NCI-H1436 treated with DMSO at 0.1 percent for 48 hours (cell line): ENCODE measurements at places on chromosomes 5 and 9.

- DNase-seq = no peak
Observed at GRCh38 chr5:151584057-151584937, 6.8 kb downstream of the FAT2 start.

DNA sequence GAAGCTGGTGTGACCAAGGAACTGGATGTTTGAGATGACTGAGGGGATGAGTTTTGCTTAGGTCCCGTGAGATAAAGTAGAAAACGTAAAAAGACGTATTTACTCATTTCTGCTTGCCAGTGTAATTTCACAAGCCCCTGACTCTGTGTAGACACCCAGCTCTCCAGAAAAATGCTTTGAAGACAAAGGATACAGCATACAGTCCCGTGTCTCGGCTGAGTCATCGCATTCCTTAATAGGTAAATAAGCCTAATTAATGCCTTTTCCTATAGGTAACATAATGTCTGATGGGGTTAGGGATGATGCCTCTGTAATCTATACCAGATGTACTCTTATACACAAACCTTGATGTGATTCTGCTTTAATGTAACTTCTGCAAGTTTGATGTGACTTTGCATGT is 20.2 kb downstream of the S100Z start:
- no peak for DNase-seq

GRCh38 chr9:81455462-81456219 is 233.7 kb downstream of the TLE1 start:
- no peak for DNase-seq

DNA sequence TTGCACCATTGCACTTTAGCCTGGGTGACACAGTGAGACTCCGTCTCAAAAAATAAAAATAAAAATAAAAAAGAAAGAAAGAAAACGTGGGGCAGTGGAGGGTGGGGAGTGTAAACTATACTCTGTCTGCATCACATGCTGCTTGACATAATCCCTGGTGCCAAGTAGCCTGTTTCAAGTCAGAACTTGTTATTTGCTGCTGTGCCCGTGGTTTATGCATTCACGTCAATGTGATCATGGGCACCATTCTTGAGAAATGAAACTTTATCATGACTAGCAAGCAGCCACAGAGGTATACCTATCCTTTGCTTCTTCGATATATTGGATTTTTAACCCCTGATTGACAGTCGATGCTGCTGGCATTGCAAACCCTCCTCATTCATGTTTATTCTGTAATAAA is 4.1 kb upstream of the SMU1 start:
- DNase-seq = no peak

DNA sequence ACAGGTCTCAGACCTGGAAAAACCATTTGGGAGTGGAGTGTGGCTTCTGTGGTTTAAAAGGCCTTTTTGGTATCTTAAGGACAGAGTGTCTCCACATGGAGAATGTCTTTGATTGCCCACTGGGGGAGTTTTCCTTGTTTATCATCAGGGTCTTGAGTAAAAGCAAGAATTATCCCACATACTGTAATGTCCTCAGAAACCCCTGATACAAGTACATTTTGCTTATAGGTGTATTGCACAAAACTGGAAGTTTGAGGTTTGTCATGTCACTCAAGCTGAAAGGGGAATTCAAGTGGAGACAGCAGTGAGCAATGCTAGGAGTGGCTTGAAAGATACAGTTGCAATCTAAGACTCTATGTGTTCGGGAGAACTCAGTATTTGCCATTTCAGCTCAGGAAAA is 62.7 kb upstream of the GRAMD2B start:
- no peak for DNase-seq

- no peak for DNase-seq
Observed at GRCh38 chr9:18982262-18982620, 50.8 kb downstream of the SAXO1 start.

GRCh38 chr5:83488271-83488670 is 16.7 kb downstream of the VCAN start:
- DNase-seq = no peak

DNA sequence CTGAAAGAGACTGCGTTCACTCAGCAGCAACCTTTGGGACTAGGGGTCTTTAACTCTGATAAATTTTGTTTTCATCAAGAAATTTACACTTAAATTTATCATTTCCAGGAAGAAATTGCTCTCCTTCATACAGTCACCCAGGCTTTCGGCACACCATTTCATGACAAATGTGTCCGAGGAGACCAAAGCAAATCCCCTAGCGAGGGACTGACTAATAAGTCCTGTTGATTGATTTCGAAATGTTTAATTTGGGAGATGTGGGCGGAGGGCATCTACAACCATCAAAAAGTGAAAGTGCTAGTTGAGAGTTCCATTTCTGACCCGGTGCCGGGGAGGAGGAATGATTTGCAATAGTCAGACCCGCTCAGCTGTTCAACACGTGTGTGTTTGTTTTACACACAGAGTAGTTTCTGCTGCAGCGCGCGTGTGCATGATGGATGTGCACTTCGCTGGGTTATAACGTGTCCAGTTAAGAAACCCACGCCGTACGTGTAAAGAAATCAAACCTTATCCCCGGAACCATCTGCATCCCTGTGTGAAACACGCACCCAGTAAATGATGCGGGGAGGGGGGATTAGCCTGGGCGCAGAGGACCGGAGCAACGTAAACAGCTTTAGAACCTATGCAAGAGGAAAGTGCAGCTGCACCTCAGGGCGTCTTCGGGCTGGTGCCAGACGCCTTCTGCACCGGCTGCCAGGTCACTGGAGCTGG is 845 bp upstream of the NR4A3 start:
- no peak for DNase-seq
